HFF-Myc (cell line): ENCODE measurements at places on chromosomes 5 and 9.
A peak's percentile ranks its signal among the peaks of the same experiment; 100 is the strongest.

GRCh38 chr5:169020102-169020501 is 280.8 kb downstream of the SLIT3 start:
- DNase-seq, result no peak

GRCh38 chr9:91074866-91075265 is 273.2 kb downstream of the SYK start:
- DNase-seq, result no peak

DNA sequence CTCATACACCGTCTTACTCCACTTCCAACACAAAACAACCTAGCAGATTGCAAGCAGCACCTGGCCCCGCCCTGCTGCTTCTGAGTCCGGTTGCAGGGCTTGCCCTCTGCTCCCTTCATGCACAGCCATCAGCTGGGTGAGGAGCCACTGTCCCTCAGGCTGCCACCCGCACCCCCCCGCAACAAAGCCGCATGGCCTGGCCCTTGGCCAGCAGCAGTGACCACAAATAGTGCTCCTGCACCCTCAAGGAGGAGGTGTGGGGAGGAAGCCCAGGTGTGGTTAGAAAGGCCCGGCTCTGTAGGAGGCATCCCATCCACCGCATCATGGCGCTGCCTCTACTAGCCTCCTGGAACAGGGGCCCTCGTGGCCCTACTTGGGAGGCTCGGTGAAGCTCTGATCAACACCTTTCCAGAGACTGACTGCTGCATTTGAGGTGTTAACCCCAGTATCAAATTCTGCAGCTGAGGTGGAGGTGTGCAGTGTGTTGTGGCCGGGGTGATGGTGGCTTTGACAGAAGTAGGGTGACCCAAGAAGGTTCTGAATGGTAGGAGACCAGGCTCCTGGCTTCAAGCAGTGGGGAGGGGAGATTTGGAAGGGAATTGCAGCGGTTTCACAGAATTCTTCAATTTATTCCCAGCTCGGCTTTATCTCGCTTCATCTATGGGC is 52.7 kb downstream of the WNK2 start:
- no peak for DNase-seq

DNA sequence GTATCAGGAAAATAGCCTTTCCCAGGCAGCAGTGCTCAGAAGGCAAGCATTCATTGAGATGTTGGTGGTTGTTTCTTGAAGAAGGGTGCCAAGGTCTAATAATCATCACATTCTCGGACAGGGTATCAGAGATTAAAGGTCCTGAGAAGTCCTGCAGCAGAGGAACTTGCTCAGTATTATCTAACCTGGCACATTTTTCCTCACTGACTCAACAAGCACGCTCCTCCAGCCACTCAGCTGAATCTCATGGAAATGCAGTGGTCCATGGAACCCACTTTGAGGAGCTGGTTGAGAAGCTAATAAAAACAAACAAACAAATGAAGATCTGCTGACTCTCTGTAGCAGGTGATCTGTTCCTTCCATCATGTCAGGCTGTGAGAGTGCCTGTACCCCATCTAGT is 35.3 kb upstream of the ICE1 start:
- no peak for DNase-seq

GRCh38 chr5:42840269-42840668 is 28.6 kb upstream of the SELENOP start:
- DNase-seq, result peak; percentile 12

DNA sequence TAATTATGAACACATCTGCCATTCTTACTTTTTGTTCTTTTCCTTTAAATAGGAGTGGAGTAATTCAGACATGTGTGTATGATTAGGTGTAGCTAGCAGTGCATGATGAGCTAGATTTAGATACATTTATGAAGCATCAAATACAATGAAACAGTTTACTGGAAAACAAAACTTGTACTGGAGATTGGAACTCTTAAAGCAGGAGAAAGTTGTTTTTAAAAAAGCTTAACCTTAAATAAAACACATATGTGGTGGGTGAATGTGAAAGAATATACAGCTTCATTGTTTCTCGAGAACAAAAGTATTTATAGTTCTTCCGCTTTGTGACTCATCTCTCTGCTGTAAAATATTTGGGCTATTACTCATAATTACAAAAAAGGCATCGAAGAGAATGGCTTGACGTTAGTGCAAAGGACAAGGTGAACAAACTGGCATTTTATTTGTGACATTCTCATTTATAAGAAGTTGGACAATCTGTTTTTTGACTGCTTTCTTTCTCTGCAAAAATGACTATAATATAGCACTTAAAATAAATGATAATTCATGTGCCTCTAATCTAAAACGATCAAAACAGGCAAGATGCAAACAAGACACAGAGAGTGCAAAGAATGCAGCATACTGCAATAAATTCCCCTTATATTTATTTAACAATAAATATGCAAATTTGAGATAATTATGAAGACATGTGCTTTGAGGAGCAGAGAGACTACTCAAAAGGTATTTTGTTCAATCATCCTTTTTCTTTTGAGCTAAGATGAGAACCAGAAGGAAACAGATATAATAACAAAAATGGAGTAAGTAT is 478.8 kb downstream of the CETN3 start:
- peak; percentile 72 for DNase-seq

GRCh38 chr5:158014372-158014771 is 155.4 kb upstream of the CLINT1 start:
- DNase-seq, result no peak

- DNase-seq, result no peak
Observed at GRCh38 chr5:150246429-150246828, 43.1 kb downstream of the CAMK2A start.

- no peak for DNase-seq
Observed at GRCh38 chr5:116750631-116751580, 176.3 kb upstream of the SEMA6A start.

- peak; percentile 57 for DNase-seq
Observed at GRCh38 chr9:12775679-12776512, 1.1 kb downstream of the LURAP1L start.

- no peak for DNase-seq
Observed at GRCh38 chr9:110114859-110115201, 93.1 kb downstream of the C9orf152 start.

DNA sequence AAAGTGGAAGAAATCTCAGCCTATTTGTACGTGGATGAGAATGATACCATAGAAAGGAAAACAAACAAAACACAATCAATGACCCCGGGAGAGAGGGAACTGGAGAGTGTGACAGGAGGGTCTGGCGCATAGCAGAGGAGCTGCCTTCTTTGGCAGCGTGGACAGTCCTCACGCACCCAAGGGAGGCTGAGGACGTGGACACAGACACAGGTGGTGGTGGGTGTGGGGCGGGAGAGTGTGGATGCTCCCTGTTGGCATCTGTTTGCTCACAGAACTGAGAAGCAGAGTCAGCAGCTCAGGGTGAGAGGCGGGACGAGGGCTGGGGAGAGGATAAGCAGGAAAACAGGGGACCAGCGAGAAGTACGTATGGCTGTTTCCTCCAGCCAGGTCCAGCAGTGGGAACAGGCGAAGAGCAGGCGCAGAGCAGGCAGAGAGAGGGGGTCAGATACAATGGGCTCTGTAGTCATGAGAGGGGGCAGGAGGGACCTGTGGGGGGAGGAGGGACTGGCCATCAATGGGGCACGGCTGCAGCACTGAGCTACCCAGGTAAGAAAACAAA is 10.0 kb downstream of the CMBL start:
- no peak for DNase-seq

DNA sequence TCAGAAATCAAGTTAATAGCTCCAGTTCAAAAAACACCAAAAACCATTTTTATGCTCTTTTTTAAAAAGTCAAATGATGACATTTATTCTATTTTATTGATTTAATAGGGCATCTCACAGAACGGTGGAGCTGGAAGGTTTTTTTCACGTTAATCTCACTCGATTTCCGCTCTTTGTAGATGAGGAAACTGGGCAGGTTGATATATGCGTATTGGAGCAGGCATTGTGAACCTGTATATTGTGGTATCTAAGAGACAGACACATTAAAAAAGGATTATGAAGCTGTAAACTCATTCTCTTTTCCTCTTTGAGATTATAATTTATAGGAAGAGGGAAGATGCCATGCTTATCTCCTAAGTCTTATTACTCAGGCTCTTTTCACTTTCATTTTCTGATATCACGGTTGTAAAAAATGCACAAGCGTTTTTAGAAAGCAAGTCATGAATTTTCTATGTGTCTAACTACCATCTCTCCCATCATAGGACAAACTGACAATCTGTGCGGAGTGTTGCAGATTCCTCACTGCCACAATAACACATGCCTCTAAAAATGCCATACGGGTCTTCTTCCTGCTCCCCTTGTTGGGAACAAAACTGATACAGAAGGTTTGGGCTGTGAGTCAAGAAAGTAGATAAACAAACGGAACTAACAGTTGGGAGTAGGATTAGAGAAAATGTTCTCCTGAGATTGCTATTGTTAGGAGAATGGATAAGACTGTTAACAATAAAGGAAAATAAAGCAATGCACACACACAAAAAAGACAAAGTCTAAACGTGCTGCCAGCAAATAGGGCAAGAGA is 1997.7 kb downstream of the MAT2B start:
- no peak for DNase-seq

DNA sequence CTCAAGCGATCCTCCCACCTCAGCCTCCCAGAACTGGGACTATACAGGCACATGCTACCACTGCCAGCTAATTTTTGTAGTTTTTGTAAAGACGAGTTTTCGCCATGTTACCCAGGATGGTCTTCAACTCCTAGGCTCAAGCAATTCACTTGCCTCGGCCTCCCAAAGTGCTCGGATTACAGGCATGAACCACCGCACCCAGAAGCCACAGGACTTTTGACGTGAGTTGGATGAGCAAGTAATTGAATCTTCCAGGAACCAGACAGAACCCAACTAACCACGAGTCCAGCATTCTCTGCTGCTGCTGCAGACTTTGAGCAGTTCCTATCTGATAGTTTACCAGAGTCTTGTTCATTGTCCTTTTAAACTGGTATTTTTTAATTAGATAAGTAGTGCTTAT is 9.6 kb upstream of the ATP6V0E1 start:
- DNase-seq, result no peak

- DNase-seq, result no peak
Observed at GRCh38 chr5:60916646-60917045, 28.2 kb downstream of the ERCC8 start.

- DNase-seq, result no peak
Observed at GRCh38 chr5:111236995-111237394, 12.8 kb downstream of the CAMK4 start.

DNA sequence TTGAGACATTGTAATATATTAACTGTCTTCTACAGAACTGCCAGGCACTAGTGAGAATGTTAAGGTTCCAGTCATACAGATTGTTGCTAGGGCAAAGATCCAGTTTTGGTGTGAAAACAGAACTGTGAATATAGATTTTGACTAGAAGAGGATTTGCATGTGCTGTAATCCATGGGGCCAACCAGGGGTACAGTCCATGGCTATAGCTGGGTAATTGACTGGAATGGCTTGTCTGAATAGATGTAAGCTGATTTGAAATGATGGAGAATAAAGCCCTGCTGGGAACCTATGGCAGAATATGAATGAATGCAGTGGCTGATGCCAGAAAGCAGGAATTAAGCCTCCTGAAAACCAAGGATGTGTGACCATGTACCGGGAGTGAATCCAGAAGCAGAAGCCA is 748.5 kb upstream of the CDH10 start:
- no peak for DNase-seq

DNA sequence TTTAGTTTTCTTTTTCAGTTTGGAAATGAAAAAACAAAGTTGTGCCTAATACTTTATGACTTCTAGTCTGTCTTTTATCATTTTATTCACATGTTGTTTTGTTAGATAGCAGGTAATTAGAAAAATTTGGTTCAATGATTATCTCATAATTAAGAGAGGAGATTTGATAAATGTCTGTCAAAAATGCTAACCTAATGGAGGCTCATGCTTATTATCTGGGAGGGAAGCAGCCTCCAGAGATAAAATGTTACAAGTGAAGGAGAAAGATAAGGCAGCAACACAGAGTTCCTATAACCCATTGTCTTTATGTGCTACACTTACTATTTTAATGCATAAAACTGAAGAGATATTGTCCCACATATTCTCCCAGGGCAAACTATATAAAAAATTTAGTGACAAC is 53.5 kb downstream of the SLC27A6 start:
- DNase-seq, result no peak

- no peak for DNase-seq
Observed at GRCh38 chr5:149940941-149941644, 3.5 kb downstream of the PDE6A start.

- no peak for DNase-seq
Observed at GRCh38 chr5:180208435-180209081, 453 bp downstream of the RASGEF1C start.

- DNase-seq, result no peak
Observed at GRCh38 chr5:173973616-173973969, 15.4 kb upstream of the C5orf47 start.

DNA sequence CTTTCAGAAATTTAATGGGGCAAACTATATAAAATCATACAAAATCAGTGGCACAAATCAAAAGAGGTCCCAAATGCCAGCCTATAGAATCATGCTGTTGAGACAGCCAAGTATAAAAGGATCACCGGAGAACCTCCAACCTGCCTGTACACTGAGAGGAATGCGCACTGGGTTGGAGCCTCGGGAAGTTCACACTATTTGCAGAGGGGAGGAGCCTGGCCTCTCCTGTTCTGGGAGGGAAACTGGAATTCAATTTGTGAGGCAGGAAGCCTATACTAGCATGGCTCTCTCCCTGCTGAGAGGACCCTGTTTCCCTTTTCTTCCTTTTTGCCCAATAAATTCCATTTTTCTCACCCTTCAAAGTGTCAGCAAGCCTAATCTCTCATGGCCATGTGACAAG is 406.0 kb downstream of the HINT1 start:
- DNase-seq, result no peak

GRCh38 chr5:83714810-83715209 is 5.8 kb downstream of the HAPLN1 start:
- no peak for DNase-seq

GRCh38 chr9:69190086-69190862 is 16.2 kb downstream of the TJP2 start:
- no peak for DNase-seq

GRCh38 chr9:37908698-37909186 is 4.8 kb upstream of the SLC25A51 start:
- no peak for DNase-seq
